ENCODE measurements at places on chromosomes 7 and 10.

DNA sequence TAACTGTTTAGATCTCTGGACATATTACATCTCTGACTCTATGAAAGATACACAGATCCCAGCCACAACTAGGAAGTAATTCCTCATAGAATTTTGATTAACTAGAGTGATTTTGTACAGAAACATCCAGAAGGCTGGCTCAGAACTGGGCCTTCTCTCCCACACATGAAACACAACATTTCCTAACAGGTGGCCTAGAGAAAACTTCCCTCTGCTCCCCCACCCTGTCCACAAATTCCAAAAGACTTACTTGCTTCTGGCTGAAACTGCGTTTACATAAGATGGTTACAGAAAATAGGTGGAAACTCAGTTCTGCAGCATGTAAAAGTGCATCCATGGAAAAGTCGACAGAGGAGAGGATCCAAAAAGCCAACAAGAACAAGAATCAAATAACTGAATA is 132.9 kb downstream of the FZD1 start:
- DNase-seq = no peak

GRCh38 chr7:105599551-105599950 is 18.3 kb upstream of the EFCAB10 start:
- no peak for DNase-seq

- peak; percentile 88 for DNase-seq
These were observed 1.1 kb downstream of the P4HA1 start for GRCh38 chr10:73095481-73096021.

DNA sequence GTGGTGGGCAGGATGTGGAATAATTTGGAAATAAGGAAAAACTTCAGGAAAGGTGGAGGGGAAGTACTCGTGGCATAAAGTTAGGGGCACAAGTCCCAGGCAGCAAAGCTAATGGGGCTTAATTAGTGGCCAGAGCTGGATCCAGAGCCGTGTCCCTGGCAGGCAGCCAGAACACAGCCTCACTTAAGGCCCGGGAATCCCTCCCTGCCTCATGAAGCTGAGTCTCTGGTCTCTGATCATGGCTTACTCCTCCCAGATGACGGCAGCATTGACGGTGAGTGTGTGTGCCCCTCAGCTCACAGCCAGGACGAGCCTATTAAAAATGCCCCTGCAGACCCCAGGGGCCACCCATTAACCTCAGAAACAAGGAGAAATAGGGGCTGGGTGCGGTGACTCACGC is 48.2 kb upstream of the NPTX2 start:
- no peak for DNase-seq

DNA sequence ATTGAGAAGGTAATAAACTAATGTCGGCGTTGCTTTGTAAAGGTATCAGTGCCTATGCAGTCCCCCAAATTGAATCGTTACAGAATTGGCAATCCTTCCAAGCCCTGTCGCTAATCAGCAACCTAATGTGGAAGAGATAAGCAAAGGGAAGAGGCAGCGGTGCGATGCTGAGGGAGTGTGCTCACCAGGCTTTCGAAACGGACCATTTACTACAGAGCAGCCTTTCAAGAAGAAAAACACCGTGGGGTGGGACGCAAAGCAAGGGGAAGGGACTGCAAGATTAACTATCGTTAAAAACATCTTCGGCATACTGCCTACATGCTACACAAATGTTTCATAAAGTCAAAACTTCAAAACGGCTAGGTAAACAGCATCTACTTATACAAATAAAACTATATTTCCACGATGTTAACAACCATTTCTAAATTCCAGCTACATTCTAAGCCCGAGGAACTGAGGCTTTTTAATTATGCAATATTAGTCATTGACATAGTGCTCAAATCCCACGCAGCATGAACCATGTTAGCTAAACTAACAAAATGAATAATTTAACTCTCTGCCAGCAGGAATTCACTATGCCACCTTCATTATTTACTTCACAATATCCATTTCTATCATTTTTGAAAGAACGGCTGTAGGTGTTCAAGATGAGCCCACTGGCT is 85.2 kb downstream of the CHCHD3 start:
- no peak for DNase-seq

- no peak for DNase-seq
These were observed 66.8 kb downstream of the ITGB1 start for GRCh38 chr10:32891261-32891660.

GRCh38 chr10:3774814-3775695 is 10.0 kb downstream of the KLF6 start:
- peak; percentile 58 for DNase-seq

DNA sequence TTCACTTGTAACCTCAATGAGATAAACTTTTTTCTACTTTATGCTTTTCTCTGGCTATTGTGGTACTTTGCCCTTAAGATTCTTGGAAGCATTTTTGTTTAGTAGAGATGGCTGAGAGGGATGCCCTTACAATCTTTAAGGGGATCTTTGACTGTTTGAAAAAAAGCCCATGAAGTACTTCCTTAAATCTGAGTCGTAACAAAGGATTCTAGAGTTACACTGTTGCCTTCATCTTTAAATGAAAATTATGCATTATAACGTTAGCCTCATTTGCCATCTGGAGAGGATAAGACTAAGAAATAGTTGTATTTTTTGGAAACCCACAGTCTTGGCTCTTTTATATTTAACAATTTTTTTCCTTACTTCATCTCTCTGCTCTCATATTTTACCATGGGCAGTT is 37.8 kb upstream of the FZD1 start:
- no peak for DNase-seq

- DNase-seq = no peak
These were observed 650.3 kb downstream of the PHTF2 start for GRCh38 chr7:78448911-78449310.

DNA sequence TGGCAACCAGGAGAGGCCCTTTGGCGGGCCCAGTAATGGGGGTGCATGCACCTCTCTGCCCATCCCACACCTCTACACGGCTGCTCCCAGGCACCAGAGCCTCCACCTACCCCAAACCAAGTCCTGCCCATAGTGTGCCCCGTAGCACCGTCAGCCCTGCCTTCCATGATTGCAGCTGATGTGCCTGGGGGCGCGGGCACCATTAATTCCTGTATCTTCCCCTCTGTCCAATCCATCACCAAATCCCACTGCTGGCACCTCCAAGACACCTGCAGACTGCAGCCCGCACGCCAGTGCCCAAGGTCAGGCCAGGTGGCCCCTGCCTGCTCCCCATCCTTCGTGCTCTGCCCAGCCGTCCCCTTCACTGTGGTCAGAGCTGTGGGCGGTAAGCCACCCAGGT is 533.0 kb downstream of the PTPRN2 start:
- DNase-seq = no peak
